HuH-7 (cell line): ENCODE measurements at places on chromosomes 2 and 18.

- DNase-seq, result no peak
Observed at GRCh38 chr2:26993768-26994167, 23.3 kb downstream of the MAPRE3 start.

DNA sequence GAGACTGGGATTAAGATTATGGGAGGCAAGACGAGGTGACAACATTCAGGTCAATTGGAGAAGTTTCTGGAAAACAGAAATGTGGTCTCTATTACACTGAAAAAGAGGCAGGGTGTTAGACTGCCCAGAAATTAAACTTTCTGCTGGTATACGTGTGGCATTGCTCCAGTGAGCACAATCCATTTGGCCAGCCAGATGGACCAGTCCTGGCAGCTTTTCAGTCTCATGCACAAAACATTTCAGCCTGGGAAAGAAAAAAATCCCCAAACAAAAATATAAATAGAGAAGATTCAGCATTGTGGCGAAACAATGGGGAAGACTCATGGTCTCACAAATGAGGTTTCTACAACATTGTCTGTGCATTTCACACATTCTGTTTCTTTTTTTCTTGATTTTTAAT lies 113.9 kb downstream of the HNMT start:
- DNase-seq, result no peak

GRCh38 chr2:169050476-169051240 lies 18.7 kb upstream of the DHRS9 start:
- no peak for DNase-seq

- DNase-seq, result peak; percentile 48
Observed at GRCh38 chr2:201116959-201117734, 1.2 kb downstream of the CFLAR start.

- peak; percentile 75 for DNase-seq
Observed at GRCh38 chr2:54629914-54630857, 93.3 kb upstream of the EML6 start.

GRCh38 chr2:88061295-88061694 lies 5.7 kb upstream of the KRCC1 start:
- no peak for DNase-seq

DNA sequence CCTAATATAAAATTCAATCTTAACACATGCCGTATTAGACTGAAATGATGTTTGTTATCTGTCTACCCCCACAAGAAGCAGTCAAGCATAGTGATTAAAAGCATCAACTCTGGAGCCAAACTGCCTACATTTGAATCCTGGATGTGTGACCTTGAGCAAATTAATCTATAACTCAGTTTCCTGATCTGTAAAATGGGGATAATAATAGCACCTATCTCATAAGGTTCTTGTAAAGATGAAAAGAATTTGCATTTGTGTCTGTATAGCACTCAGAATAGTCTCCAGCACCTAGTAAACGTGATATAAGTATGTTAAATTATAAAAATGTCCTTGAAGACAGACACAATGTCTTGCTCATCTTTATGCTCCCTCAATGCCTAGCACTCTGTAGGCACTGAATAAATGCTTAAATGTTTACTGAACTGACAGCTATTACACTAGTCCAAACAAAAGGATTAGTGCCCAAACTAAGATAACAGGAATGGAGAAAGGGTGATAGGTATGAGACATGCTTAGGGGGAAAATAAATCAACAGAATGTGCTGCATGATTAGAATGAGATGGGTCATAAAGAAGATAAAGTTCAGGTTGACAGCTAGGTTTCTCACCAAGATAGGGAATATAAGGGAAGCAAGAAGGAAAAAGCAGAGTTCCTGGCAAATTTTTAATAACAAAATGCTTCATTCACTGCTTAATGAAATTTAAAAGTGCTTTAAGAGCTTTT lies 180.6 kb downstream of the ATAD2B start:
- DNase-seq, result no peak

DNA sequence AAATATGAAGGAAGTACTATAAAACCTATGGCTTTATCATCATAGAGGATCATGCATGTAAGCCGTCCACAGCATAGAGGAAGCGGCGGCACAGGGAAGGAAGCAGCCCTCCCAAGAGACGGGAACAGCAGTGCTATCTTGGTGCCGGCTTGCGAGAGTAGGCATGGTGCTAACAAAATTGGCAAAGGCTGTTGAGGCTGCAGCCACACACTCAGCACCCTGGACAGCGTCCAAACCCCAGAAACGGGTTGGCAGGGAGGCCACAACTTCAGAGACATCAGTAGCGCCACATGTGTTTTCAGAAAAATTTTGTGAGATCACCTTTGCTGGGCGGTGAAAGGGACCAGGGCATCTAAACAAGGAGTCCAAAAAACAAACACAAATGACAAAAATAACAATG lies 37.7 kb downstream of the NETO1 start:
- DNase-seq, result no peak

- DNase-seq, result no peak
Observed at GRCh38 chr18:80127635-80128034, 18.6 kb downstream of the ADNP2 start.

GRCh38 chr2:212536817-212537725 lies 1.5 kb downstream of the ERBB4 start:
- DNase-seq, result peak; percentile 14

DNA sequence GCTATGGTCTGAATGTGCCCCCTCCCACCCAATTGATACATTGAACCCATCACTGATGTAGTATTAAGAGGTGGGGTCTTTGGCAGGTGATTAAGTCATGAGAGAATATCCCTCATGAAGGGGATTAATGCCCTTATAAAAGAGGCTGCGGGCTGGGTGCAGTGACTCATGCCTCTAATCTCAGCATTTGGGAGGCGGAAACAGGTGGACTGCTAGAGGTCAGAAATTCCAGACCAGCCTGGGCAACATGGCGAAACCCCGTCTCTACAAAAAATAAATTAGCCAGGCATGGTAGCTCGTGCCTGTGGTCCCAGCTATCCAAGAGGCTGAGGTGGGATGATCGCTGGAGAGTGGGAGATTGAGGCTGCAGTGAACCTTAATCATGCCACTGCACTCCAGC lies 14.3 kb downstream of the POLR2D start:
- no peak for DNase-seq

DNA sequence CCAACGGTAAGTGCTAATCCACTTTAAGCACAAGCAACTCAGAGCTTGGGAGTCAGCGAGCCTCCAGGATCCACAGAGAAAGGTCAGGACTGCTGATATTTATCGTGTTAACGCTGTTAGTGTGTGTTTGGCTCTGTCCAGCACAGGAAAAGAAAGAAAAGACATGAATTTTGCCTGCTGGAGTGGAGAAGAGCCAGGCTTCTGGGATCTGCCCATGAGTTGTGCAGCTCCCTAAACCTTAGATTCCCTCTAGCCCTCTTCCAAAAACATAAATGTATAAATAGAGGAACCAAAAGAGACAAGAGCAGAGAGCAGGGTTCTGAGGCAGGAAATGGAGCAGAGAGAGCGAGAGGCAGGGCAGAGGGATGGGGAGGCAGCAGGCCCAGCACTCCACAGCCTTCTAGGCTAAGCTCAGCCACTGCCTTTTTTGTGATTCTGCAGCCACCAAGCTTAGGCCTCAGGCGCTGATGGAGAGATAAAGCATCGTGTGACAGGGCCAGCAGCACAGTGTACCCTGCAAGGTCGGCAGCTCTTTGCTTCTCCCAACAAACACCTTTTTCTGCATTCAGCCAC lies 14.5 kb upstream of the MAT2A start:
- DNase-seq, result no peak

DNA sequence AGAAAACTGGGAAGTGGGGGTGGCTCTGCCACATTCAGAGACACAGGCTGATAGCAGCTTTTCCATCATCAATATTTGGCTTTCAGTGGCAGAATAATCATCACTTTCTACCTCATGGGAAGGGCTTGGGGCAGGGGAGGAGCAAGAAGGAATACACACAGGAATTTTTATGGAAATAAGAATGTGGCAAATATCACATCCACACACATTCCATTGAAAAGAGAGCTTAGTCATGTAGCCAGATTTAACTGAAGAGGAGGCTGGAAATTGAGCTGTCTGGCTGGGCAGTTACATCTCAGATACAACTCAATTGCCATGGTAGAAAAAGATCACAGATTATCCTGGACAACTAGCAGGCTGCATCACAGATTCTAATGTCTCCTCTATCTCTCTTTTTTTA lies 1474.0 kb upstream of the ACVR2A start:
- DNase-seq, result no peak

DNA sequence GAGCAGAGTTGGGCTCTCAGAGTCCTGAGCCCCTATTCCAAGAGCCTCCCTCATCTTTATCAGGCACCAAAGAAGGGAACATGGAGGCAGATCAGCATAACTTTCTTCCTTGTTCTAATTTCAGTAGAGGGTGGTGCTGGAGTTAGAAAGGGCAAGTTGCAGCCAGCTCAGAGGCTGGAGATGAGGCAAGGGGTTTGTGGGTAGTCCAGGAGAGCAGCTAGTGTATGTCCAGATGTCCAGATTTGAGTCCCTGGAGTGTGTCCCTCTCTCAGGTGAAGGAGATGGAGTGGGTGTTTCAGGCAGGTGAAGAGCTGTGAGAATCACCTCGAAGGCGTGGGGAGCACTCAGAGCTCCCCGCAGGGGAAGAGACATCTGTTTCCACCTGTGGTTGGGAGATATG lies 478 bp upstream of the PRKAG3 start:
- DNase-seq, result no peak

DNA sequence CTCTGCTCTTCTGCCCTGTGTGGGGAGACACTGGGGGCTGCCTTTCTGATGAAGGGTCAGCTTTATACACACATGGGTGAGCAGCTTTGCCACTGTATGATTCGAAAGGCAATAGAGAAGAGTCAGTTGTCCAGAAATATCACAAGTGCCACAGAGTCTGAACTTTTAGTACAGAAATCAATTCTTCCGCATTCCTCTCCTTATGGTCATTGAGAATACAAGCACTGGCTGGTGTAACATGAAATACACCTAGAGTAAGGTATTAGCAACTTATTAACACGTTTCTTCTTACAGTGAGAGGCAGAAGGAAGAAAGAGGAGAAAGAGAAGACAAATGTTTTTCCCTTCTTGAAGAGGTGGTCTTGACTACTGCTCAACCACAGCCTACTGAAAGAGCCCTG lies 579.2 kb downstream of the ZEB2 start:
- DNase-seq, result no peak

- DNase-seq, result no peak
Observed at GRCh38 chr2:117717072-117717471, 97.4 kb upstream of the DDX18 start.

GRCh38 chr2:50181212-50181611 lies 850.7 kb downstream of the NRXN1 start:
- no peak for DNase-seq

- no peak for DNase-seq
Observed at GRCh38 chr18:6811816-6812215, 82.3 kb downstream of the ARHGAP28 start.

GRCh38 chr2:222049946-222050345 lies 248.9 kb downstream of the PAX3 start:
- DNase-seq, result no peak

DNA sequence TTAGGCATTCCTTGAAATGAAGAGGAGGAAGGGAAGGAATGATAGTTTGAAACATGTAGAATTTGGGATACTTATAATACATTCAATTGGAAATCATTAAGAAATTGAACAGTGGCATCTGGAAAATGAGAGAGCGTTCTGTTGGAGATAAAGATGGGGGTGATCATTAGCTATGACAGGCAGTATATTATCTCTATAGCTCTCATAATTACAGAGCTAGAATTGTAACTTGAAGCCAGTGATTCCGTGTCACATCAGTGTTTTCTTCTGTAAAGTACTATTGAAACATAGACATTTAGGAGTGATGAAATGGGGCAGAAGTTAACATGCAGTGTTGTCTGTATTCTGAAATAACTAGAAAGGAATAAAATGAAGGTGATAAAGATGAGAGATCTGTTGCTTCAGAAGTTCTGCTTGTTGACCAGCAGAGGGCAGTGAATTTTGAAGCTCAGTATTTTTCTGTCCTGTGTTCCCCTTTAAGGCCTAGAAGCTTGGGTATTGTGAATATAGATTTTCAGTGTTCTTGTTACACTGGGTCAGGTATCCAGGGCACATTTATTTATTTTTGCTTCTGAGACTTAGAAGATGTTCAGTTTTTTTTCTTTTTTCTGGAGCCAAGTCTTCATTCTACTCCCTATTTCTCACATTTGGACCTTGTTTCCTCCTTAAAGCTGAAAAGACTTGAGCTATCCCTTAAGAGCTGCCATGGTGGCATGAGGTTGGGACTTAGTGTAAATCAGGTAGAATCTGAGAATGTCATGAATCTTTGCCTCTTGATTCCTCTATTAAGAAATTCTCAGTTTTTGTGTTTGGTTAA lies 157.4 kb downstream of the TAF4B start:
- no peak for DNase-seq

DNA sequence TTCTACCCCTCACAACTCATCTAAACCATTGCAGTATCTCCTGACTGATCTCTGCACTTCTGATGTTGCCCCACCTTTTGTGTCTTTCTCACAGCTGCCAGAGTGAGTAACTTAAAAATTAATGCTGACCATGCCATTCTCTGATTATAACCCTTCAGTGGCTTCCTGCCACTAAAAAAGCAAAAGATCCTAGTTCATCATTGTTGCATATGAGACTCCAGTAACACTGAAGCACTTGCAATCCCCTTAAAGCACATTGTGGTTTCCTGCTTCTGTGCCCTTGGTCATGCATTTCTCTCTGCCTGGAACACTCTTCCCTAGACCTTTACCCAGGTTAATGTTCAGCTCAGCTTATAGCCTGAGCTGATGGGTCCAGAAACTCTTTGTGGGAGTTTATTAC lies 95.1 kb upstream of the WDSUB1 start:
- peak; percentile 12 for DNase-seq
